Mesothelial cell of epicardium (in vitro differentiated cells): ENCODE measurements at places on chromosomes 4 and X. TPM values are rescaled to one million over a fixed set of nuclear protein-coding genes. Genes with fewer than 3 reads are reported as not detected.

- no peak for DNase-seq
Measured at GRCh38 chr4:174869339-174869738, 40.3 kb upstream of the GLRA3 start.

GRCh38 chr4:142164767-142165500 lies 528.6 kb downstream of the IL15 start:
- DNase-seq, result no peak

- no peak for DNase-seq
Measured at GRCh38 chrX:120790118-120790517, 85.5 kb downstream of the CT47B1 start.

DNA sequence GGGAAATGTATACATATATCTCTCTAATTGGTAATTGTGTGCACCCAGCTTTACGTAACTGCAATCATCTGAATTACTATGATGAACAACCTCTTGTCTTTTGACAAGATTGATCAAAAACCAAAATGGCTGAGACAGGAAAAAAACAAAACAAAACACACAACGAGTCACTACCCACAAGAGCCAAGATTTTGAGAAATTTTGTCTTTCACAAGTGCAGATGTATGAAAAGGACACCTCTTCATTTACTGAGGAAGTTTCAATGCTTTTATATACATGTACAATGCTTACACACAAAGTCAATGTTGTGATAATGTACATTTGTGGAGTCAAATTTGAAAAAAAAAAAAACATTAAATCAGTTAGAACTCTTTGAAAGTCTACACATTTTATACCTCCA lies 224.6 kb downstream of the SCFD2 start:
- no peak for DNase-seq

GRCh38 chr4:82785611-82786400 lies 12.8 kb downstream of the SCD5 start:
- no peak for DNase-seq

The REELD1 gene
- 0.13 to 0.45 TPM (median 0.16 TPM) in 3 replicates for total RNA-seq

The IL2RG gene
- 0.25 TPM in 1 of 3 replicates, not detected in the others for total RNA-seq
